Endothelial cell (in vitro differentiated cells): ENCODE measurements at places on chromosomes 4 and X. TPM values are rescaled to one million over a fixed set of nuclear protein-coding genes. Genes with fewer than 3 reads are reported as not detected.

DNA sequence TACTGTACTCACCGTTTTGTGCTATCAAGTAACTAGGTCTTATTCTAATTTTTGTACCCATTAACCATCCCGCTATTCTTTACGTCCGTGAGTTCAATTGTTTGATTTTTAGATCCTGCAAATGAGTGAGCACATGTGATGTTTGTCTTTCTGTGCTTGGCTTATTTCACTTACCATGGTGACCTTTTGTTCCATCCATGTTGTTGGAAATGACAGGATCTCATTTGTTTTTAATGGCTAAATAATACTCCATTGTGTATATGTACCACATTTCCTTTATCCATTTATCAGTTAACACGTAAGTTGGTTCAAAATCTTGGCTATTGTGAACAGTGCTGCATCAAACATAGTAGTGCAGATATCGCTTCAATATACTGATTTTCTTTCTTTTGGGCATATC lies 48.3 kb downstream of the USP9X start:
- H3K27me3 ChIP-seq: no peaks in the 10 kb centered on the region
- no peak overlapping the region for H3K4me3 ChIP-seq
- no peaks in the 10 kb centered on the region for H3K4me1 ChIP-seq
- DNase-seq: no peak
- H3K36me3 ChIP-seq: peaks cover 7% of the 10 kb centered on the region

DNA sequence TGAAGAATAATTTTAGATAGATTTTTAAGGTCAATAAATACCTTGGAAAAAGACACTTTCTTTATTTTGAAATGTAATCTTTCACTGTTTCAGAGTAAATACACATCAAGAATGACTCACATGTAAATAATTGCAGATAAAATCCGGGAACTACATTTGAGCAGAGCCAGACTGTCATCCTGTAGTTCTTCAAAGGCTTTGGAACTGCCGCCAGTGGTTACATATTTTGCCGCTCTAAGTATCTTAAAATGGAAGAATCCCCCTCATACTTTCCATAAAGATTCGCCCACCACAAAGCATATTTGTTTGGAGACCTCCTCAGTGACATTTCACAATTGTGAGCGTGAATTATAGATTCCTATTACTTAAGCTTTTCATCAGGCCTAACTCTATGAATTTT lies 607.8 kb upstream of the ZFP42 start:
- no peak overlapping the region for H3K4me3 ChIP-seq
- no peaks in the 10 kb centered on the region for H3K27me3 ChIP-seq
- DNase-seq: no peak
- no peak overlapping the region for H3K27ac ChIP-seq

DNA sequence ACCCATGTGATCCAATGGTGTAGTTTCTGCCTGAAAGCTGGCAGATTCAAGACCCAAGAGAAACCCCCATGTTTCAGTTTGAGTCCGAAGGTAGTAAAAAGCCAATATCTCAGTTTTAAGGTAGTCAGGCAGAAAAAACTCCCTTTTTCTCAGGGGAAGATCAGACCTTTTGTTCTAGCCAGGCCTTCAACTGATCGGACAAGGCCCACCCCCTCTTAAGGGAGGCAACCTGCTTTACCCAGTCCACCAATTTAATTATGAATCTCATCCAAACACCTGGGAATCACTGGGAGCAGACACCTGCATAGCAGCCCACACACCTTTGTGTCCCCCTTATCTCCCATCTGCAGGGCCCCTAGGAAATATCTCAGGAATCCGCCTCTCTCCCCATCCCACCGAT lies 322.0 kb downstream of the STK32B start:
- no peaks in the 10 kb centered on the region for H3K36me3 ChIP-seq
- H3K4me3 ChIP-seq: no peak overlapping the region
- no peaks in the 10 kb centered on the region for H3K27me3 ChIP-seq
- no peak overlapping the region for H3K27ac ChIP-seq
- DNase-seq: no peak
- H3K4me1 ChIP-seq: no peaks in the 10 kb centered on the region

- DNase-seq: no peak
- no peaks in the 10 kb centered on the region for H3K4me1 ChIP-seq
- H3K27me3 ChIP-seq: no peaks in the 10 kb centered on the region
- H3K27ac ChIP-seq: no peak overlapping the region
- H3K36me3 ChIP-seq: no peaks in the 10 kb centered on the region
Measured at GRCh38 chr4:177256950-177257349, 52.7 kb upstream of the NEIL3 start.

GRCh38 chr4:132269303-132269990 lies 879.6 kb upstream of the PCDH10 start:
- no peak overlapping the region for H3K27ac ChIP-seq
- DNase-seq: no peak
- no peaks in the 10 kb centered on the region for H3K4me1 ChIP-seq
- no peaks in the 10 kb centered on the region for H3K36me3 ChIP-seq
- no peaks in the 10 kb centered on the region for H3K27me3 ChIP-seq

DNA sequence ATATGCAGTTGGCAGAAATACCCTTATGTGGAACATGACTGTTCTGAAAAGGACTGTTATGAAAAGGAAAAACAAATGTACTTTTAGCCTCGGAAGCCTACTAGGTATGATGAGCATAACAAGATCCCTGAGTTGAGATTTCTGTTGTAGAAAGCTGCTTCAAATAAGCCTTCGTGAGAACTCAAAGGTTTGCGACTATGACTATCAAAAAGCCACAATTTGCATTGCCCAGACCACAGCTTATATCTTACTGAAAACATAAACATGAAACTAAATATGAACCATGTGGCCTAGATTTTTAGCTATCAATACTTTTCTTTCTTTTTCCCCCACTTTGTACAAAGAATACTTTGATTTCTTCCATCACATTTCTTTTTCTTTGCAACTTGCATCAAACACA lies 398.2 kb upstream of the LCORL start:
- no peak overlapping the region for H3K27ac ChIP-seq
- no peaks in the 10 kb centered on the region for H3K27me3 ChIP-seq
- DNase-seq: no peak
- no peaks in the 10 kb centered on the region for H3K4me1 ChIP-seq
- no peaks in the 10 kb centered on the region for H3K36me3 ChIP-seq

- no peaks in the 10 kb centered on the region for H3K36me3 ChIP-seq
- no peak for DNase-seq
- no peak overlapping the region for H3K4me3 ChIP-seq
- H3K27ac ChIP-seq: no peak overlapping the region
- no peaks in the 10 kb centered on the region for H3K27me3 ChIP-seq
Measured at GRCh38 chrX:125810856-125811255, 355.2 kb downstream of the DCAF12L2 start.

The SMIM43 gene
- total RNA-seq: 19.8 TPM

The SPON2 gene
- total RNA-seq: 0.97 TPM
